Posterior cingulate gyrus (tissue), 11 donors: ENCODE measurements at places on chromosomes 5 and 9.

DNA sequence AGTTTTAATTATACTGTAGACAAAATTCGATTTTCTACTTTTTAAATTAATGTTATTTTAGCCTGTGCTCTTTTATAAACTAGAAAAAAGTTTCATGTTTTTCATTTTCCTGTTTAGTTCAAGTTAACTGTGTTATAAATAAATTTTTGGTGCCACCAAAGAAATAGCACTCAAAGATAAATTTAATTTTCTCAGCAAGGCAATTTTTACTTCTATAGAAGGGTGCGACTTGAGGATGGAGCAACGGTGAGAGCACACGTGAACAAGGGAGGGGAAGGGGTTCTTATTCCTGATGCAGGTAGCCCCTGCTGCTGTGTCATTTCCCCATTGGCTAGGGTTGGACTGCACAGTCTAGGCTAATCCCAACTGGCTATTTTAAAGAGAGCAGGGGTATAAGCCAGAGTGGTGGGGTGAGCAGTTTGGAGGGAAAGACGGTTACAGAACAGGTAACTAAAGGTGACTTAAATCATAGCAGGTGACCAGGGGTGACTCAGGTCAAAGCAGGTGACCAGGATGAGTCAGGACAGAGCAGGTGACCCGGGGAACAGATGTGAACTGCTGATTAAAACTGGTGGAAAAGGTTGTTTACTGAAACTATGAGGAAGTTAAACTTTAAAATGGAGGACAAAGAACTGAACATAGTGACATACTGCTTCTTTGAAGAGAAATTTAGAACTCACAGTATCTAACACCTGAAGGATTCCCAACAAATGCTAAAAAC lies 104.6 kb upstream of the GPBP1 start:
- no peak for DNase-seq

- DNase-seq, result no peak
These were observed 3.3 kb upstream of the LSM11 start for GRCh38 chr5:157740229-157740610.

DNA sequence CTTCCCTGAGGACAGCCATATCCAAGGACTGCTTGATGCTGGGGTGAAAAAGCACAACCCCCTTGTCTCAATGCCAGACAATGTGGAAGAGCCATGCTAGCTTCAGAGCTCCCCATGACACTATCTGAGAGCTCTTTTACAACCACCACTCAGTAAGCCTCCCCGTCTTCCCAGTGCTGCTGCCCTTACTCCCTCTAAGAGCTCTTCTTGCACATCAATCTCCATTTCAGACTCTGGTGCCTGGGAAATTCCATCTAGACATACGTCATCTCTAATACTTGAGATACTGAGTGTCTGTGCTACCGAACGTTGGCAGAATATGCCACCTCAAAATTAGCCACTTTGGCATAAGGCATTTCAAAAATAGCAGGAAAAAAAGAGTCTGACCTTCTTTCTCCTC lies 94.5 kb downstream of the EDIL3 start:
- no peak for DNase-seq

GRCh38 chr5:40689438-40689837 lies 9.7 kb downstream of the PTGER4 start:
- DNase-seq, result no peak

GRCh38 chr9:32671333-32671732 lies 35.9 kb upstream of the TAF1L start:
- DNase-seq, result no peak

GRCh38 chr5:16489322-16489791 lies 23.8 kb upstream of the ZNF622 start:
- DNase-seq, result no peak

DNA sequence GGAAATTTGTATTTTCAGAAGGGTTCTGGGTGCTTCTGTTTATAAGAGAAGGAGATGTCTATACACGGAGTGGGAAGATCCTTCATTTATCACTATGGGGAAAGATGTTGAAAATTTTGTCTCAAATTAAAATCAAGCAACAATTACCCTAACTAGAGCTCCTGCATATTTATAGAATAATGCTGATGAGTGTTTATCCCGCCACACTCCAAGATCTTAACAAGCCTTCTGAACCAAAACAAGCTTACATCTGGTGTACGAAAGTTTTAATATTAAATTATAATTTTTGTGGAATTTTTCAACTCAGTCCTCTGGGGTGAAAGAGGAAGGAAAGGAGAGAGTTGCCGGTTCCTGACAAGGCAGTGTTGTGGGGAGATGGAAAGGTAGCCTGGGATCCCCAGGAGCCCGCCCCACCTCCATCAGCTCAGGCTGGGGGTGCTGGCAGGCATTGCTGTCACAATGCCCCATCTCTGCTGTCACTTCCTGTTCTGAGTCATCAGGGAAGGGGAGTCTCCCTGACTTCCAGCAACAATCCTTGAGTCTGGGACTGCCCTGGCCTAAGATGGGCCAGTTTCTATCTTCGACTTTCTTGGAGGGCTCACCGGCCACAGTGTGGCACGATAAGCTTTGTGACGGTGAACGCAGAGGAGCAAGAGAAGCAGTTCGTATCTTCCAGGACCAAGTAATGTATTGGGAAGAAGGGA lies 64.5 kb downstream of the ERAP1 start:
- DNase-seq, result no peak

GRCh38 chr5:73637565-73637964 lies 11.6 kb downstream of the ARHGEF28 start:
- DNase-seq, result no peak

GRCh38 chr9:135146766-135147473 lies 59.5 kb downstream of the OLFM1 start:
- DNase-seq, result peak; percentile 86

GRCh38 chr5:98736753-98737152 lies 36.7 kb upstream of the RGMB start:
- no peak for DNase-seq

DNA sequence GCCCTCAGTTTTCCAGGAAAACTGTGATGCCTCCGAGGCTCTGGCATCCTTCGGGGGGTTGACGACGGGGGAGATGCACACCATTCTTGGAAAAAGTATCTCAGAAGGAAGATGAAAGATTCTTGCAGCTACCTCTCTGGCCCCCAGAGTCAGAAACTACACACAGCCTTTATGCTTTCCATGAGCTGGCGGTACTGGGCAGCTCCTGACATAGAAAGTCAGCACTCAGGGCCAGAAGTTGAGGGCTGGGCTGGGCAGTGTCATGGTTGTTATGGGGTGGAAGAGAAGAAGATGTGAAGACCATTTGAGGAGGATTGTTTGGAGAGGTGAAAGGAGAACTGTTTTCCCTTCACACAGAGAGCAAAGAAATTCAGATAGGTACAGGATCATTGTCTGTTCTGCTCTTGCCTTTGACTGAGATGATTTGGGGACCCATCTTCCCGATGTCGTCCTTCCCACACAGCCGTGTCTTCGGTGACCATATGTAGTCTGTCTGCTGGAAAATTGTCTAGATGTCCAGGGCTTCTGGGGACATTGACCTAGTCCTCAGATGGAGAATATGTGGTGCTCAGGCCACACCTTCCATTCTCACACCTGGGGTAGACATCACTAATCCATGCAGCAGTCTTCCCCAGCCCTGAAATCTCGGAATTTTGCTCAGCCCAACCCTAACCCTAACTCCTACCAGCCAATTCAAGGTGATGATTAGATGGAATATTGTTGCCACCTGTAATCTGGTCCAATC lies 237.1 kb downstream of the CACNA1B start:
- no peak for DNase-seq

GRCh38 chr5:651296-652022 lies 39.3 kb downstream of the CEP72 start:
- DNase-seq, result peak; percentile 68

DNA sequence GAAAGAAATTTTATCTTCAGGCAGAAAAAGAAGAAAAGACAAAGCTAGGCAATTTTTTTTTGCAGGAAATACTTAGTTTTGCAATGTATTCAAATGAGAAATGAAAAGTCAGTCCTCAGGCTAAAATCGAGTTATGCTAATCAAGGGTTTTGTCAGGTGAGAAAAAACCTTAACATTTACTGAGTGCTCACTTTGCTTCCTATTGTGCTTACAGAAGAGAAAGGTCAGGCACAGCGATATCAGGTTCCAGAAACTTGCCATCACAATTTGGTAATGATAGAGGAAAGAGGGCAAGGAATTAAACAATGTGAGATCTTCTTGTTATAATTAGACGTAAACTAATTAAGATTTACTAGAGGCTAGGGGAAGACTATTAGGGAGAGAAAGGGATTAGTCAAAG lies 431.7 kb upstream of the CTNND2 start:
- DNase-seq, result no peak

DNA sequence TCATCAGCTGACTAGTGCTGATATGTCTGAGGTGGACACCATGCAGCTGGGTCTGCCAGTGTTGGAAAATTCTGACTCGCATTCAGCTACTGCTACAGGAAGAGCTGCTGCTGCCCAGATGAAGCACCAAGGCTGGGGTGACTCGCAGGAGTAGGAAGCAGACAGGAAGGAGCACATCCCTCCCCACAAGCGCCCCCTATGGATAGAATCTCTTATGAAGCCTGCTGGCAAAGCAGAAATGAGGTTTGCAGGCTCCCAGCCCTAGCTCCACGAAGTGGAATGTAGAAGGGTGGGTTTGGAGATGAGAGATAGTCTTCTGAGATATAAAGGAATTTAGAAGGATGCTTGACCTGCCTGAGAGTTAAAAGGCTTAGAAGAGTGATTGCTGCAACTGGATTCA lies 443.0 kb downstream of the ACTL7B start:
- DNase-seq, result no peak

GRCh38 chr9:123445116-123445515 lies 89.1 kb downstream of the CRB2 start:
- DNase-seq, result no peak

- no peak for DNase-seq
These were observed 369.9 kb upstream of the FAM174A start for GRCh38 chr5:100165309-100165708.

DNA sequence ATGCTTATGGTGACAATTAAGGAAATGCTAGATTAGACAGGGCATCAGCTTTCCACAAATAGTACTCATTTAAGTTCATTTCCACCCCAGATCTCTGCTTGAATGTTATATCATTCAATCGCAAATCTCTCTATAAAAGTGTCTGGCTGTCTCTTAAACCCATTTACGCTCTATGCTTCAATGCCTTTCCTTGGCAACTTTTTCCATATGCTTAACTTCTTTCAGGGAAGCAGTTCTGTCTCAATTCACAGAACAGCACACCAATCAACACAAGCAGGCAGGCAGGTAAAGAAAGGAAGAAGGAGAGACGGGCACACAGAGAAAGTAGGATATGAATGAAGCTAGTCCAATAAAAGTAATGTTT lies 243.1 kb downstream of the DENND1A start:
- no peak for DNase-seq
